ENCODE measurements at places on chromosomes 2 and 18.
A peak's percentile ranks its signal among the peaks of the same experiment; 100 is the strongest.

DNA sequence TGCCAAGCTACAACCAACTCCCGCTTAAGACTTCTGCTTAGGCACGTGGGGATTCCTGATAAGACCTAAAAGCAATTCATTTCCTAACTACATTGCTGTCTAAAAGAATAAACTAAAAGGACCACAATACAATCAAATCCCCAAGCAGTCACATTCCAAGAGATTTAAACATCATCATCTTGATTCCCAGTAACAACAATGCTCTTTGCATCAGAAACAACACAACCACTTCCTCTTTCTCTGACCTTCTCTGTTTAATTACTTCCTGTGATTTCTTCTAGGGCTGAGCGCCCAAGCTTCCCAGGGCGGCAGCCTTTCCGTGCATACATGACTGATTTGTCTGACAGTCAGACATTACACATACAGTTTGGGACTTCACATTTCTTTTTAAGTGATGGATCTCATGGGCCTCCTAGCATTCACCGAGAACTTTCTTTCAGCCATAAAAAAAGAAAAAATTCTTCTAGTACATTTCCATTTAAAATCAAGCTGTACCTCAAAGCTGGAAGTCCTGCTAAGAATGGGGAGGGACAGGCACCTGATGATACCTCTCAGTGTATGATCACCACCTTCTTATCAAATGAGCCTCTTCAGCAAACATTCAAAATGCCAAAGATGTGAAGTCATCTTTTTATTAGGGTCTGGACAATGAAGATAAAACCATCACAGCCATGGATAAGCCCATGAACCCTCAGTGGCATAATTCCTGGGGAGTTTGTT is 11.5 kb downstream of the SPRED2 start:
- no peak for DNase-seq

GRCh38 chr2:213934560-213934959 is 476.3 kb upstream of the VWC2L start:
- DNase-seq, result no peak

DNA sequence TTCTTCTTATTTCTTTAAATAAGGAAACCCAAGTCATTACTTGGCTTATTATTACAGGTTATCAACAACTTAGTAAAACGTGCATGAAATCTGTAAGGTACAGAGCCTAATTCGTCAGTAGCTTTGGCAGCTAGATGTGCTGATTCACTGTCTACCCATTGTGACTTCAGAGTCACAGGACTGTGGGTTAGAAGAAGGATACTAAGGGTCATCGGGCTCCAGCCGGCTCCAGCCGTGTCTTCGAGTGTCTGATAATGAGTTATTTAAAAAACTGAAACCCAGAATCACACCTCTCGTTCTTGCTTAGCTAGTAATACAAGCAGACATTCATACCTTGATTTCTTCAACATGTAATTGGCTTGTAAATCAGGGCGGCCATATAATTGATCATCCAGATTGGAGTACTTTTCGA is 170.5 kb downstream of the FMNL2 start:
- no peak for DNase-seq

DNA sequence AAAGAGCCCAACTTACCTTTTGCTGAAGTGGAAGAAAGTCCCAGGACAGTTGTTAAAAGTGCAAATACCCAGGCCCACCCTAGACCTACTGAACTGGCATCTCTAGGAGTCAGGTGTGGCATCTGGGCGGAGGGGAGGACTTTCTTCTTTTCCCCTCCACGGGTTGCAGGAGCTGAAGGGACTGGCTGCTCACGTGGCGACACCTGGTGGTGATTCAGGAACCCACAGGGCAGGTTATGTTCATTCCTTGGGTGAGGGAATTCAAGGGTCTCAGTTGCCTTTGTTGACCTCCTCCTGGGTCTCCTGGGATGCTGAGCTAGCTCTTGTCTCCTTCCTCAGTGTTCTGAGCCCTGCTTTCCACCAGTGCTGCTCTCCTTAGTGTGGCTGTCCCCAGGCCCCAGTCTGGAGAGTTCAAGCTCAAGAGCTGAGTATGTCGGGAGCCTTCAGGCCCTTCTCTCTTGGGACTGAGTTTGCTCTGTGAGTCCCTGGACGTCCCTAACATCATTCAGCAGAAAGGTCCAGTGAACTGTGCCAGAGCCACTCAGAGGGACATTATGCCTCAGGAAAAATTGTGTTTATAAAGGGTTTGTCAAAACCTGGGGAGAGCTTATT is 56.9 kb downstream of the DYSF start:
- peak; percentile 55 for DNase-seq

- DNase-seq, result no peak
Measured at GRCh38 chr18:13035249-13035914, 44.2 kb downstream of the CEP192 start.

DNA sequence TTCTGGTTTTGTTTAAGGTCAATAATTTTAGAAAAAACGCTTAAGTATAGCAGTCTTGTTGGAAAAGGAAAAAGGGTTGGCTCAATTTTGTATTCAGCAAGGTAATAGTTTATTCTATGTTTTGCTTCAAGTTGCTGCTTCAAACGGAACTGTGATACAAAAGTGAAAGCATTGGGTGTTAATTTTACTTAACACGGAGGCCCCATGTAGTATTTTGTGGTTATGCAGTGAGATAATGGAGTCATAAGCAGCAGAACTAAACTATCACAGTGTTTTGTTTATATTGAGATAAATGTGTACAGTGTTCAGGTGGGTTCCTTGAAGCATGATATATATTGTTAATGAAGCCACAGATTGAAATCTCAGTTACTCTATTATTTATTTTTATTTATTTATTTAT is 67.0 kb upstream of the LYPD6B start:
- no peak for DNase-seq

- no peak for DNase-seq
Measured at GRCh38 chr18:56992777-56993176, 154.1 kb upstream of the BOD1L2 start.

GRCh38 chr18:50973367-50974126 is 5.7 kb downstream of the ELAC1 start:
- no peak for DNase-seq

DNA sequence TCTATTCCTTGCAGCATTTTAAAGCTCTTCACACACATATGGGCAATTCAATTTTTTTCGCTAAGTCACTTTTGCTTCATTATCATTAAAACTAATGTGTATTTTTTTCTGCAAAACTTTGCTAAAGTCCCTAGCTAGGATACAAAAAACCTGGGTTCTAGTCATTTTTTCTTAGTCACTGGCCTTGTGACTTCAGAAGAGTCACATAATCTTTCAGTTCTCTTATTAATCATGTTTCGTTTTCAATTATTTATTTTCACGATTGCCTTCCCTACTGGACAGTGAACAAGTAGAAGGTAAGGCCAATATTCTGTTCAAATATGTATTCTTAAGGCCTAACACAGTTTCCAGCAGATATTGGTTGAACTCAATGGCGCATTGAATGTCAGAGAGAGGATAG is 60.9 kb upstream of the CYRIA start:
- DNase-seq, result no peak

DNA sequence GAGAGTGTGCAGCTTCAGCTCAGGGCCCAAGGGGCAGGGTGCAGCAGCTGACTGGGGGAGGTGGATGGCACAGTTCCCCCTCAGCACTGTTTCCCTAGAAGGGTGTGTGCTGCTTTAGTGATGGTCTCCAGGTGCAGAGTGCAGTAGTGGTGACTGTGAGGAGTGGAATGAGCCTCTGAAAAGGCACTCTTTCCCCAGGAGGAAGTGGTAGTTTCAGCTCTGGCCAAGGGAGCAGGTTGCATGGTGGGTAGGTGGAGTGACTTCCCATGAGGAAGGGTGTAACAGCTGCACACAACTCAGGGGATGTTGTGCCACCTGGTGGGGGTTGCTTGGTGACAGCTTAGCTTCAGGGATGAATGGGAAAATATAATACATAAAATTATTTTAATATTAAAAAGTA is 251.5 kb upstream of the NXPH2 start:
- no peak for DNase-seq

DNA sequence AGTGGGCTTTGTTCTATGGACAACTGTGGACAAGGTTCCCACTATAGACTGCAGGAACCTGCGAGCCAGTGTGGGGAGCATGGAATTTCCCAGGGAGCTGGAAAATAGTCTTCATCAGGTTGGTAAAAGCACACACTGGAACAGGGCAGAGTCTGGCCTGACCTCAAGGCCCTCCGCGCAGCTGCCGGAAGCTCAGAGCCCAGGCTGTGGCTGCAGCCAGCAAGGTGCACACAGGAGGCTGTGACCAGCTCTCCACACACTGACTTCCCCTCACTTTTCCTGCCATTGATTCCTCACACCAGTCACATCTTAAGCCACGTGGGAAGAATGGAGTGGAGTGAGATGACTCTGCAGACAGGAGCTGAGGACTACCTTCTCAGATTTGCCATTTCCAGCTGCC is 19.1 kb downstream of the MAL start:
- no peak for DNase-seq

DNA sequence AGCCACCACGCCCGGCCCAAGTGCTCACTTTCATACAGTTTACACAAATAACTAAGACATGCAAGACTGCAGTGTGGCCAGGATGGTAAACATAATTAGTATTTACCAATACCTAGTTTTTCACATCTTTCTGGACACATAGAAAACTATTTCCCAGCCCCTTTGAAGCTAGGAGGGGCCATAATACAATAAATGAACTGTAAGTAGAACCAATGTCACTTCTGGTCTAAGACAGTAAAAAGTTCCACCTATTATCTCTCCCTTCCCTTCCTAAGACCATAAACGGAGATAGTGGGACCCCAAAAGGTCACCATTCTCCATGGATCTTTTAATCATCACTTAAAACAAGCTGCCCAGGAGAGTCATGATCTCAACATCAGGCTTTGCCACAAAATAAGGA is 51.0 kb downstream of the NBAS start:
- DNase-seq, result no peak

DNA sequence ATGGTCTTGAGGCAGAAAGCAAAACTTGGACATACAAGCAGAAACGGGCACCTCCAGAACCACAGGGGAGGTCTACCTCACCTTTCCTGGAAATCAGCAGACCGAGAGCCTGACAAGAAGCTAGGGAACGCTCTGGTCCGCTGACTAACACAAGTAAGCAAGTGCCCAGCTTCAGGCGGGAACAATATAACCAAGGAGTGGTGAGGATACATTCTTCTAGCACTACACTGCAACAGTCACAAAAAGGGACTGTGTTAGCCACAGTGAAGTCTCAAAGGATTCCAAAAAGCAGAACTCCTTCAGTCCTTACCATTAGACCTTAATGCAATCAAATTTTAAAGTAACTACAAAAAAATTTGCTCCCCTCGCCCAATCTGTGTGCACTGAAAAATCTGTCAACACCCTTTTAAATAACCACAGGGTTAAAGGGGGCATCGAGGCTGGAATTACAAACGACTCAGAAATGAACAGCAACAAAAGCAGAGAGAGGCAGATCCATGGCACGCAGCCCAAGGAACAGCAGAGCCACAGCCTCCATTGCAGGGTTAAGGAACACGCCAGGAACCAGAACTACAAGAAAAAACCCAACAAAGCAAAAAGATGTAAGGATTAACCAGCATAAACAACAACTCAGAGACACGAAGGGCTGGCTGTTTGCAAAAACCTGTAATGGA is 7.1 kb downstream of the THAP4 start:
- no peak for DNase-seq

GRCh38 chr18:5052491-5052890 is 144.6 kb downstream of the AKAIN1 start:
- DNase-seq, result no peak

GRCh38 chr18:8252371-8252770 is 356.9 kb upstream of the RAB12 start:
- no peak for DNase-seq

DNA sequence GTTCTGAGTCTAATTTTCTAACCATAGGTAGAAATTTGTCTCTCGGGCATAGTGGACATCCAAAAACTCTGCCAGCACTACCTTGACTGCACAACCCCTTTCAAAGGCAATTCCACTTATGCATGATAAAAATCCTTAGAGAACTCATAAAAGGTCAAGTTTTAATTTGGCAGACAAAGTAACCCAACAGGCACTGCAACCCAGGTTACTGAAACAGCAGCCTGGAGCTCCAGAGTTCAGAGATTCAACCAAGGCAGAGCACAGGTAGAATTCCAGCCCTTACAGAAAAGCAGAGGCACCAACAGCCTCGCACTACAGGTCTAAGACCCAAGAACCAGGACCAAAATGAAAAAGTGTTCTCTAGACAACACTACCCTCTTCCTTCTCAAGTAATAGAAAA is 1.8 kb downstream of the DTNB start:
- DNase-seq, result no peak

DNA sequence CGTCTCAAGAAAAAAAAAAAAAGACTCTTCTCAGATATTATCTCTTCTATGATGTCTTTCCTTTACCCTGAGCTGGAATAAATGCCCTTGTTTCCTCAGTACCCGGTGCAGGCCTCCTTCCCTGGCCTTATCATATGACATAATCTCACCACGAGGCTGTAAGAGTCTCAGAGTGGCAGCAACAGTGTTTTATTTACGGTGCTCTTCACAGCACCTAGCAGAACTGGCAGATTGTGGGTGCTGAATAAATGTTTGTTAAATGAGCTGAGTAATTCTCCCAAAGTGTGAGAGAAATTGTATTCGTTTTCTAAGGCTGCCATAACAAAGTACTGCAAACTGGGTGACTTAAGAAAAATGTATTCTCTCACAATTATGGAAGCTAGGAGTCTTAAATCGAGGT is 82.8 kb upstream of the CD28 start:
- DNase-seq, result no peak

DNA sequence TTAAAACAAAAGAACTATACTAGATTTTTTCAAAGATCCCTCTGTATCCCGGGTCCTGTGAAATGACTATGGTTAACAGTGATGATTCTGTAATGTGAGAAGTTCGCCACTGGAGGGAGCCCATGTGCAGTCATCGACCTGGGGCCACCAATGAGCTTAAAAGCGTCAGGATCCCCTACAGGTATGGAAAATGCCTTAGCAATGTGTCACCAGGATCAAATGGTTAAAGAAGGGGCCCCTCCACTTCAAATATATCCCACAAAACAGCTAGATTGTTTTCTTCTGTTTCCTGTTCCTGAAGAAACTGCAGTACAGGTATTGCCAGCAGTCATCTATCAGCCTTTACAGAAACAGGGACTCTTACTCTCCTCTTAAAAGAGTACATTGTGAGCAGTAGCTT is 15.3 kb downstream of the CHRNA1 start:
- peak; percentile 57 for DNase-seq

DNA sequence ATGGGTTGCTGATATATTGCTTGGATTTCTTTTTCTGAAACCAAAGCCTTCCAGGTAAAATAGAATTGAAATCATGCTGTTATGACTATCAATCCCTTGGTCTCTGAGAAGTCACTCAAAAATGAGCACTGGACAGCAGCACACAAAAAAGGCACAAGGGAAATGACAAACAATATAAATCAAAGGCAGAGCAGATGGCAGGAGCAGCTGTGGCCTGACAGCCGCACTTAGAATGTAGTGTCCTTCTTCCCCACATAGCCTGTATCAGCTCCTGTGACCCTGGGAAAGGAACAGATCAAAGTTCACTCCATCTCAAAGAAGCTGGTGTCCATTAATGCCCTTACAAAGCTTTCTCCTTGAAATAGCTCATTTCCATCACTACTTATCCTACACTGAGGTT is 326.7 kb downstream of the SUCLG1 start:
- no peak for DNase-seq

GRCh38 chr2:184646593-184646992 is 48.3 kb downstream of the ZNF804A start:
- no peak for DNase-seq

All from stimulated activated CD8-positive, alpha-beta memory T cell treated with anti-CD3 and anti-CD28 coated beads, Interleukin-4, amount 100 ng/mL, for 4 hours (primary cell).